ENCODE measurements at places on chromosomes 2 and 18.

DNA sequence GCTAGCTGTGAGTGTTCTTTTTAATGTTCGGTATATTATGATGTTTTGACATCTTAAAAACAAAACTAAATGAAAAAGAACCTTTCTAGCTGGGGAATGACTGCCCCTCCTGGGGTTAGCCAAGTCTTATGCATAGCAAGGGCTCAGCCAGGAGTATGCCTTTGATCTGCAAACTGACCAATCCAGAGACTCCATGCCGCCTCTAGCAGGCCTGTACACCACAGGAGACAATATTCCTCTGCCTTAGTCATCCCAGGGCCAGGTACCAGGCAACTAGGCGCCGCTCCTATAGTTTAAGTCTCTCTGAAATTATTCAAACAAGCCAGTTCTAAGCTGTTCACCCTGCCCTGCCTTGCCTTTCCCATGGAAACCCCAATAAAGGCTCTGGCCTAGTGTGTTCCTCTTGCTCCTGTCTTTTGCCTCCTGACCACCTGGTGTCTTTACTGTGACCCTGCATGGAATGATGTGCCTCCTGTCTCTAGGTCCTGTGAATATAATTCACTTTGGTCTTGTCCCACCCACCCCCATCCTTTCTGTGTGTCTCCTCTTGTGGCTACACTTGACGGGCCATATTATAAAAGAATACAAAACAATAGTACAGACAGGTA is 52.0 kb upstream of the CHN1 start:
- DNase-seq: no peak

GRCh38 chr2:28499282-28499681 is 3.4 kb downstream of the PLB1 start:
- DNase-seq: no peak

DNA sequence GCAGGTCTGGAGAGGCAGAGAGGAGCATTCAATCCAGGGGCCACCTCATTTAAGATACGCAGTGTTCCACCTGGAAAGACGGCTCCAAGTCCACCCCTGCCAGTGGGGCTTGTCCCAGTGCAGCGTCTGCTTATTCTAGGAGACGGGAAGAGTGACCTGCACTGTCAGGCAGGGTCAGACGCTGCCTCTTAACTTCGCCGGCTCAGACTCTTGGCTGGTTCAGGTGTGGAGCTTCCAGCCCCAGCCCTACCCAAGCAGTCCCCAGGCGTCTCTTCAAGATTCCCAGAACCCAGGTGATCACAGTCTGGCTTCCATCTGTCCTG is 208.5 kb downstream of the TFCP2L1 start:
- DNase-seq: no peak

DNA sequence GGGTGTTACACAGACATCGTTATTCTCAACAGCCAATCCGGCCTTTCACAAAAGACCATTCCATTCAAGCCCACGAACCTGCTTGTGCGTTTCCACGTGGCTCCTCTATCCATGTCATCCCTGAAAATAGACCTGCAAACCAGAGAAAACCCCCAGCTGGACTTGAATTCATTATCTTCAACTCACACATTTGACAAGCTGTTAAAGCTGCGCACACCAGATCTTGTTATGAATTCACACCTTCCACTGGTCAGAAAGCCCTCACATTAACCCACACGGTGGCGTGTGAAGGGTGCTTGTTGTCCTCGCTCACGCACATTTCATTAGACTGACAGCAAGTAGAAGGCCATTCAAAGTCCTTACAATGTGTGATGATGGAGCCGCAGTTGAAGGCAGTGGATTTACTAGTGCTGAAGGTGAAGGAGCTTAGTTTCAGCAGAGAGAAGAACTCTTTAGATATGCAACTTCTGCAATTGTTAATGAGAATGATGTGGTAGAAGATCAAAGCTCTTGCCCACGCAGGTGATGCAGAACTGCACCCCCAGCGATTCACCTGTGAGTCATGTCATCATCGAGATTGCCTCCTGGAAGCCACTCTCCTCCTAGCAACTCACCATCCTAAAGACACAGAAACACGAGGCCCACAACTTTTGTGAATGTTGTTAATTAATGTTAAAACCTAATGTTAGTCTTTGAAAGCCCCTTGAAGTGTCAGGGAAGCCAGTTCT is 224.8 kb upstream of the SOX11 start:
- no peak for DNase-seq

GRCh38 chr2:98294711-98295110 is 51.5 kb upstream of the CNGA3 start:
- no peak for DNase-seq
